ENCODE measurements at places on chromosomes 2 and 18. TPM values are rescaled to one million over a fixed set of nuclear protein-coding genes. Genes with fewer than 3 reads are reported as not detected.

Gene AGAP1
- 32.7 TPM for total RNA-seq

Gene TDRD15
- total RNA-seq, result 0.15 TPM

- no peak overlapping the region for H3K4me3 ChIP-seq
- DNase-seq, result no peak
- no peak overlapping the region for H3K27ac ChIP-seq
- no peaks in the 10 kb centered on the region for H3K27me3 ChIP-seq
- H3K36me3 ChIP-seq, result no peaks in the 10 kb centered on the region
- no peaks in the 10 kb centered on the region for H3K4me1 ChIP-seq
These were observed 1155.6 kb downstream of the LRP1B start for GRCh38 chr2:140975237-140975636.

- no peak overlapping the region for H3K4me3 ChIP-seq
- no peaks in the 10 kb centered on the region for H3K27me3 ChIP-seq
- H3K27ac ChIP-seq, result no peak overlapping the region
- DNase-seq, result no peak
These were observed 164.3 kb downstream of the MIB1 start for GRCh38 chr18:21904856-21905255.

- H3K4me1 ChIP-seq, result no peaks in the 10 kb centered on the region
- H3K27ac ChIP-seq, result no peak overlapping the region
- H3K4me3 ChIP-seq, result no peak overlapping the region
- H3K36me3 ChIP-seq, result no peaks in the 10 kb centered on the region
- H3K27me3 ChIP-seq, result no peaks in the 10 kb centered on the region
These were observed 163.3 kb upstream of the STK17B start for GRCh38 chr2:196334710-196335109.

DNA sequence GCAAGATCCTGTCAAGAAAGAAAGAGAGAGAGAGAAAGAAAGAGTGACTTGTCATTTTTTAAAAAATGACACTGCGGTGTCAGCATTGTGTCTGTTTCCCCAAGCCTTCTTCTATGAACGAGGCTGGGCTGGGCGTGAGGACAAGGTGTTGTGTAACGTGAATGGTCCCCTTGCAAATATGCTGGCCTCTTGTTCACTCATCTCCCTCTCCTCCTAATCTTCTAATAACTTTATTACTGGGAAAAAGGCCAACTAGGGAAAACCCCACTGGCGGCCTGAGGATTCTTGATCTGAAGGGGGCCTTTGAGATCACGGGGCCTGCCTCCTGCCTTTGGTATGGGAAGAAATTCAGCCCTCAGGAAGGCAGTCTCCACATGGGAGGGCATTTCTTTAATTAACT, 163.1 kb downstream of the MIB1 start:
- H3K4me1 ChIP-seq, result no peaks in the 10 kb centered on the region
- no peaks in the 10 kb centered on the region for H3K36me3 ChIP-seq
- no peak overlapping the region for H3K27ac ChIP-seq
- no peaks in the 10 kb centered on the region for H3K27me3 ChIP-seq
- no peak overlapping the region for H3K4me3 ChIP-seq

GRCh38 chr2:50026236-50026635, 871.9 kb upstream of the FSHR start:
- no peaks in the 10 kb centered on the region for H3K36me3 ChIP-seq
- no peak overlapping the region for H3K27ac ChIP-seq
- no peaks in the 10 kb centered on the region for H3K27me3 ChIP-seq
- no peak for DNase-seq
- H3K4me3 ChIP-seq, result no peak overlapping the region
- no peaks in the 10 kb centered on the region for H3K4me1 ChIP-seq

- H3K36me3 ChIP-seq, result no peaks in the 10 kb centered on the region
- H3K4me1 ChIP-seq, result no peaks in the 10 kb centered on the region
- H3K27me3 ChIP-seq, result no peaks in the 10 kb centered on the region
- H3K4me3 ChIP-seq, result no peak overlapping the region
- no peak for DNase-seq
These were observed 948.2 kb downstream of the TSN start for GRCh38 chr2:122703676-122704075.
